ENCODE measurements at places on chromosomes 3 and 15. TPM values are rescaled to one million over a fixed set of nuclear protein-coding genes. Genes with fewer than 3 reads are reported as not detected.

GPR27 gene
- 1.2 TPM for total RNA-seq

GRCh38 chr3:197001106-197001971 is 28.3 kb downstream of the MELTF start:
- no peak for DNase-seq

- no peak for DNase-seq
Measured at GRCh38 chr3:172002512-172003078, 36.8 kb upstream of the FNDC3B start.

DNA sequence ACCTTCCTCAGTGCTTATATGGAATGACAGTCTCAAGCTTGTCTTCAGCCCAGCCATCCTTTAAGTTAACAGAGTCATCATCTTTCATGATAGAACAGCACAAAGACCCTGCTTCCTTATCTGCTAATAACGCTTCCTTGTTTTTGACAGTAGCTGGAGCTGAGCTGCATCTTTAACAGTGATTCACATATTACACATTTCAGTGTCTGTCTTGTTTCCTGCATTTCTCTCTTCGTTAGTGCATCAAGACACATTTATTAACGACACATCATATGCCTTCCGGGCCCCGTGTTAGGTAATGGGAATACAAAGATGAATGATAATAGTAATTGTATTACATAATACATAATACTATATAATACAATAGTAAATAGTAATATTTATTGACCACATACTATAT is 30.2 kb upstream of the GREM1 start:
- no peak for DNase-seq

DNA sequence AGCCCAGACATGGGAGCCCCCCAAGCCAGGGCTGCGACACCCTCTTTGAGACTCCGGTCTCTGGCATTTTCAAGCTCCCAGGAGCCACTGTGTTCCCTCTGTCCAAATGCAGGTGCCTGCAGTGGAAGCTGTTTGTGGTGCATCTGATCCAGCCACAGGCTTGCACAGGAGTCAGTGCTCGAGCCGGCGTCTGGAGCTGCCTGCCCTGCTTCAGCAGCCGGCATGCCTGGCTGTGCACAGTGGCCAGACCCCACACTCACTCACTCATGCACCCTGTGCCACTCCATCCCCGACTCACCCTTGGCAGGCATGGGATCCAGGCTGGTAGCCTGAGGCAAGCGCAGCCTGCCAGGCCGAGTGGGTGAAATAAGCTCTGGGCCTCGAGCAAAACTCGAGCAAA is 555.0 kb upstream of the CCDC54 start:
- no peak for DNase-seq

Measured in activated CD4-positive, alpha-beta memory T cell treated with anti-CD3 and anti-CD28 coated beads for 36 hours (primary cell).